Body of pancreas (tissue), 4 donors: ENCODE measurements at places on chromosomes 3 and 15. TPM values are rescaled to one million over a fixed set of nuclear protein-coding genes. Genes with fewer than 3 reads are reported as not detected.
A peak's percentile ranks its signal among the peaks of the same experiment; 100 is the strongest.

DNA sequence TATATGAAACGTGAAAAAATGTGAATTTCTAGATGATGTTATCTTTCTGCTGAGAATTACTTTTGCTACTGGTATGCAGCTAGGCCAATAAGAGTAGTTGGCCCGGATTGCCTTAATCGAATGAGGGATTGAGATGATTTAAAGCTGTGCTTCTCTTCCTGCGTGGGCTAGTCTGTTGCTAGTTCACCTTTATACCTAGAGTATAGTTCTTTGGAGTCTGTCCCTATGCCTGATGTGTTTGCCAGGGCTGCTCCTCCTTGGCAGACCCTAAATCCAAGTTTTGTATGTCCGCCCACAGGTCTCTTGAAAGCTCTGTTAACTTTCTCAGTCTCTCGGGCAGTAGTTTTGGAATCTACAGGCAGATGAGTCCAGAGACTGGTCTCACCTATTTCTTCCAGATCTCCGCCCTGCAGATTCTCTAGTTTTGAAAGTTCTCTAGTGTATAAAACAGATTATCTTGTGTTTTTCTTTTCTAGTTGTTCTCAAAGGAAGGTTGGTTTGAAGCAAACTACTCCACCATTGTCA, 64.9 kb downstream of the MEF2A start:
- H3K4me1 ChIP-seq, result peaks cover 52% of the 10 kb centered on the region
- H3K27me3 ChIP-seq, result no peaks in the 10 kb centered on the region
- H3K4me3 ChIP-seq, result no peak overlapping the region
- H3K36me3 ChIP-seq, result no peaks in the 10 kb centered on the region
- DNase-seq, result no peak

- no peaks in the 10 kb centered on the region for H3K36me3 ChIP-seq
- H3K27me3 ChIP-seq, result no peaks in the 10 kb centered on the region
- H3K27ac ChIP-seq, result no peak overlapping the region
- no peak overlapping the region for H3K4me3 ChIP-seq
Observed at GRCh38 chr3:25424614-25425013, 3.4 kb upstream of the RARB start.

GRCh38 chr3:171649911-171650592, 160.2 kb downstream of the PLD1 start:
- H3K27ac ChIP-seq, result no peak overlapping the region
- H3K4me3 ChIP-seq, result no peak overlapping the region
- no peaks in the 10 kb centered on the region for H3K4me1 ChIP-seq
- H3K27me3 ChIP-seq, result no peaks in the 10 kb centered on the region

DNA sequence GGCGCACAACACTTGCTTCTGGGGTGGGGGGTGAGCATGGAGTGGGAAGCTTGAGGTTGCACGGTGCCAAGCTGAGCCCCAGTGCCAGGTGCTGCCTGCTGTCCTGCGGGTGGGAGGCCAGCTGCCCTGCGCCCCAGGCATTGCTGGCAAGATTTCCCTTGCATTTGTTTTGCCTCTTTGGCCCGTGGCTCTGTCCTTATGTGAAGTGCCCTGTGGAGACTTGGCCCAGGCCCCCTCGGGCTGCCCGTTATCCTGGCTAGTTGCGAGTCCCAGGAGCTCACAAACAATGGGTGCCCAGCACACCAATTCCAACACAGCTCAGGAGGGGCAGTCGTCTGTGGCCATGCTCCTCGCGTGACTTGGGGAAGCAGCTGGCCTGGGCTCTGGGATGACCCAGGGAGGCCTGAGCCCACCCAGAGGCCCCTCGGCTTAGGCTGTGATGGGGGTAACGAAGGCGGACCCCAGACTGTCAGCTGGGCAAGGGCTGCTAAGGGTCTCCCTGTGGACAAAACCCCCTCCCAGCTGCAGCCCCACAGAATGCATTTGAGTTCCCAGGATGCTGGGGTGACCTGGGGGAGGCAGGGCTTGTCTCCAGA, 5.9 kb downstream of the C3orf22 start:
- H3K4me1 ChIP-seq, result no peaks in the 10 kb centered on the region
- no peak for DNase-seq
- H3K27ac ChIP-seq, result no peak overlapping the region

DNA sequence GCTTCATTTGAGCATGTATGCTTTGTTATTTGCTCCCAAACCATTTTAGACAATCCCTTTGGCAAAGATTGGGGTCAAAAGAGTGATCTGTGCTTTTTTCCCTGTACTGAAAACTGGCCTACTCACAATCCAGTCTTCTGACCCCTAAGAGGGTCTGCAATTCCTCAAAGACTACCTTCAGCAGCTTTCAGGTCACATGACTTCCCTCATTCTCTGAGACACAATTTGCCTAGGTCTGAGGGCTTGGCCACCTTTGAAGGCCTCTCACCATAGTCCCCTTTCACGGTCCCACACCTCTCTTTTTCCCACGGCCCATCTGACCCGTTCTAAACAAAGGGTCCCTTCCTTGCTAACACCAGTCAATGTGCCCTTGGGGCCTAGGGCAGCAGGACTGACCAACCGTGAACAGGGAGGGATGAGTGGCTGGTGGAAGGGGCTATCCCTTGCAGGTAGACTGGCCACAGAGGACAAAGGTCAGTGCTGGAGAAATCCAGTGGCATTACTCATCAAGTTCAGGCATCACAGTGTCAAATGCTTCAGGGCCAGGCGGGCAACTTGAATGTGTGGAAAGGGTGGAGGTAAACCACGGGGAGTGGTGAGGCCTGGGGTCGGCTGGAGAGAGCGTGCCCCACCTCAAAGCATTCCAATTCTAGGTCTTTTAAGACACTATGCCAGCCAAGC, 10.8 kb downstream of the RASL12 start:
- H3K27ac ChIP-seq, result no peak overlapping the region
- H3K4me1 ChIP-seq, result no peaks in the 10 kb centered on the region
- H3K36me3 ChIP-seq, result no peaks in the 10 kb centered on the region
- no peak for DNase-seq
- no peak overlapping the region for H3K4me3 ChIP-seq

DNA sequence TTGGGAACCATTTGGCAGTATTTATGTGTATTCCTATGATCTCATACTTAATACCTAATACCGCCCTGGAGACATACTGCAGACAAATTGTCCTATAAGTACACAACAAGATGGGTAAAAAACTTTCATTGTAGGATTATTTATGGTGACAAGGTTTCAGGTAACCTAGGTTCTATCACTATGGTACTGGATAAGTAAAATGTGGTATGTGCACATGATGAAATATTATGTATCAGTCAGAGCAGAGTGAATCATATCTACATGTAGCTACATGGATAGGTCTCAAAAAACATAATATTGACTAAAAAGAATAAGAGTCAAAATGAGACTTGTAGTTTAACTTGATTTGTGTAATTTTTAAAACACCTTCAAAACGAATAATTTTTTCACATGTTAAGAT, 147.8 kb downstream of the LEKR1 start:
- no peak overlapping the region for H3K27ac ChIP-seq
- no peaks in the 10 kb centered on the region for H3K27me3 ChIP-seq
- no peaks in the 10 kb centered on the region for H3K36me3 ChIP-seq
- no peaks in the 10 kb centered on the region for H3K4me1 ChIP-seq
- no peak overlapping the region for H3K4me3 ChIP-seq

TIMP4 gene
- 41.5 TPM for total RNA-seq

EFHB gene
- not detected for total RNA-seq

- H3K36me3 ChIP-seq, result no peaks in the 10 kb centered on the region
- DNase-seq, result peak; percentile 69
- peaks cover 15% of the 10 kb centered on the region for H3K4me1 ChIP-seq
- H3K4me3 ChIP-seq, result no peak overlapping the region
Observed at GRCh38 chr3:98770261-98771039, 7.3 kb downstream of the ST3GAL6 start.

- no peak overlapping the region for H3K4me3 ChIP-seq
- H3K36me3 ChIP-seq, result no peaks in the 10 kb centered on the region
- H3K27ac ChIP-seq, result peak overlapping the region; percentile 76
- DNase-seq, result peak; percentile 65
- H3K4me1 ChIP-seq, result peaks cover 49% of the 10 kb centered on the region
- no peaks in the 10 kb centered on the region for H3K27me3 ChIP-seq
Observed at GRCh38 chr15:82970696-82971095, 15.3 kb upstream of the RAMAC start.

SNTN gene
- not detected for total RNA-seq

DNA sequence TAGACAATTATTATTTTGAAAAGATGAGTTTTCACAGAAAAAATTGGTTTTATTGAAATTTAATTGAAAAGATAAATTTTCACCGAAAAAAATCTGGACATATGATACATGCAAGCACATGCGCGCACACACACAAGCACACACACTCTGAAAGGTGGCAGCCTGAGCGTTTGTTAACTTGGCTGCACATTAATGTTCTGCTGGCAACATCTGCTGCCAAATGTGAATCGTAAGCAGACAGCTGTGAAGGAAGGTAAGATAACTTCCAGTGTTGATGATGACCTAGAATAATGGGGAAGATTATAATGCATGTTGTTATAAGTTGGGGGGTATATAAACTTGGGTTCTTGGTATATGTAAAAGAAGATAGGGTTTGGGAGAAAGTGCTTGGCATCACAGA, 18.4 kb upstream of the CMTM7 start:
- H3K4me1 ChIP-seq, result no peaks in the 10 kb centered on the region
- no peak overlapping the region for H3K27ac ChIP-seq

PPM1L gene
- total RNA-seq, result 7.6 TPM

- no peaks in the 10 kb centered on the region for H3K27me3 ChIP-seq
- no peak for DNase-seq
- no peak overlapping the region for H3K4me3 ChIP-seq
- H3K36me3 ChIP-seq, result no peaks in the 10 kb centered on the region
Observed at GRCh38 chr15:42845581-42845980, 75.0 kb downstream of the TTBK2 start.

- H3K4me1 ChIP-seq, result no peaks in the 10 kb centered on the region
- no peaks in the 10 kb centered on the region for H3K27me3 ChIP-seq
- no peak overlapping the region for H3K4me3 ChIP-seq
- no peaks in the 10 kb centered on the region for H3K36me3 ChIP-seq
- no peak for DNase-seq
Observed at GRCh38 chr15:78850352-78850751, 22.3 kb upstream of the MORF4L1 start.

- no peaks in the 10 kb centered on the region for H3K27me3 ChIP-seq
- H3K4me1 ChIP-seq, result peaks cover 4% of the 10 kb centered on the region
- no peak overlapping the region for H3K27ac ChIP-seq
- H3K4me3 ChIP-seq, result no peak overlapping the region
- no peak for DNase-seq
- no peaks in the 10 kb centered on the region for H3K36me3 ChIP-seq
Observed at GRCh38 chr3:72803573-72803972, 44.7 kb downstream of the SHQ1 start.

GRCh38 chr3:172152874-172153273, 113.5 kb downstream of the FNDC3B start:
- no peaks in the 10 kb centered on the region for H3K36me3 ChIP-seq
- peak overlapping the region; percentile 82 for H3K27ac ChIP-seq
- H3K4me3 ChIP-seq, result no peak overlapping the region
- peaks cover 68% of the 10 kb centered on the region for H3K4me1 ChIP-seq
- no peak for DNase-seq

DNA sequence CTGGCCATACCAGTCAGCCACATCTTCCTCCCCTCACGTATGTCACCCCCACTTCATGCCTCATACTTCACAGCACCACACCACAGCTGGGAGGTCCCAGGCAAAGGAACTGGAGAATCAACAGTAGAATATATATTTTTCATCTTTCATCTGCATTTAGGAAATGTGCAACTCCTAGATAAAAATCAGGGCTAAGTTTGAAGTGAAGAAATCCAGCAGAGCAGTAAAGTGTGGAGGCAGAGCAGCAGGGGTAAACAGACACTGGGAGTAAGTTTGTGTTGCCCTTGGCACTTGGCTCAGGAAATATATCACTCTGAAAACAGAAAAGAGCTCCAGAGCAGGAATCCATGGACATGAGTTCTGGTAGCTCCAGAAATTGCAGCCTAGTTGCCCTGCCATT, 2.8 kb upstream of the HERC1 start:
- DNase-seq, result no peak
- no peak overlapping the region for H3K4me3 ChIP-seq
- H3K4me1 ChIP-seq, result peaks cover 19% of the 10 kb centered on the region
- H3K27ac ChIP-seq, result no peak overlapping the region
- no peaks in the 10 kb centered on the region for H3K36me3 ChIP-seq

DNA sequence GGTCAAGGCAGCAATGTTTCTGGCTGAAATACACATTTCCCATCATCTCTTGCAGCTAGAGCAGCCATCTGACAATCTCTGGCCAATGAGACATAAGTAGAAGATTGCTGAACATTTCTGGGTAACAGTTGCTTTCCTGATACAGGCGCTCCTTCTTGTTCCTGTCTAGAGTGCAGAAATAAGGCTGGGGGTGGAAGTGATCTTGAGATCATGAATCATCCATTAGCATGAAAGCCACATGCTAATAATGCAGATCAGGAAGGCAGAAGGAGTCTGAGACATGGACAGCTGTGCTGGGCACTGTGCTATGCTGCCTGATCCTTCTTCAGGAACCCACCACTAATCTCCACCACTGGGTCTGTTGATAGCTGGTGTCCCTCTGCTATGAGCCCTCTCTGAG, 14.8 kb upstream of the TMEM108 start:
- H3K4me3 ChIP-seq, result no peak overlapping the region
- no peak for DNase-seq
- H3K4me1 ChIP-seq, result no peaks in the 10 kb centered on the region
- H3K27ac ChIP-seq, result no peak overlapping the region
- no peaks in the 10 kb centered on the region for H3K27me3 ChIP-seq

- no peaks in the 10 kb centered on the region for H3K4me1 ChIP-seq
- DNase-seq, result no peak
- H3K36me3 ChIP-seq, result peaks cover 5% of the 10 kb centered on the region
Observed at GRCh38 chr15:65740148-65740547, 51.9 kb downstream of the DENND4A start.

UTS2B gene
- not detected for total RNA-seq

GRCh38 chr3:32443478-32443877, 51.8 kb downstream of the CMTM7 start:
- no peaks in the 10 kb centered on the region for H3K36me3 ChIP-seq
- no peak overlapping the region for H3K27ac ChIP-seq
- H3K27me3 ChIP-seq, result no peaks in the 10 kb centered on the region
- no peak overlapping the region for H3K4me3 ChIP-seq
- H3K4me1 ChIP-seq, result no peaks in the 10 kb centered on the region
- DNase-seq, result no peak

DNA sequence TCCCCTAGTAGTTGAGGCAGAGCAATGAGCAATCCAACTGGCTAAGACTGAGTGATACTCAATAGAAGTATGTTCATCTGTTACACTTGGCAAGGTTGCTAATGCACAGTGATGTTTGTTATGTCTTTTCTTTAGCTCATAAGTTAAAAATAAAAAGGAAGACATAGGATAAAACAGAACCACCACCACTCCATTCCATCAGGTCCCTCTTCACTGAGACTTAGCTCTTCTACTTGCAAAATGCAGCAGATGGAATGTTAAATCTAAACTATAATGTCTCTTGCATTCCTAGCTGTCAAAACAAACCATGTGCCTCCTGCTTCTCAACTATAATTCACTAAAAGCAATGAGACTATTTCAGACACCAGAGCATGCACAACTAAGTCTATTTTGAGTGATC, 265.6 kb upstream of the UBE2E2 start:
- no peak overlapping the region for H3K4me3 ChIP-seq
- no peak for DNase-seq
- no peaks in the 10 kb centered on the region for H3K27me3 ChIP-seq
- H3K36me3 ChIP-seq, result no peaks in the 10 kb centered on the region
- H3K4me1 ChIP-seq, result no peaks in the 10 kb centered on the region
